Left lung (tissue), 14 donors: ENCODE measurements at places on chromosomes 5 and 9. TPM values are rescaled to one million over a fixed set of nuclear protein-coding genes. Genes with fewer than 3 reads are reported as not detected.
A peak's percentile ranks its signal among the peaks of the same experiment; 100 is the strongest.

CDC20B gene
- polyA plus RNA-seq, result 18.4 TPM

GABRG2 gene
- polyA plus RNA-seq, result 0.24 TPM

ARAP3 gene
- polyA plus RNA-seq, result 41.3 TPM

PCDHGA6 gene
- 6.4 TPM for polyA plus RNA-seq

IER5L gene
- 6.6 TPM for polyA plus RNA-seq

SLU7 gene
- polyA plus RNA-seq, result 60.6 TPM

TAF11L2 gene
- polyA plus RNA-seq, result not detected

LCN6 gene
- polyA plus RNA-seq, result not detected

PCDHB10 gene
- polyA plus RNA-seq, result 6.1 TPM

CETN3 gene
- polyA plus RNA-seq, result 90.1 TPM

TAF7 gene
- polyA plus RNA-seq, result 123 TPM

PCDHGA1 gene
- polyA plus RNA-seq, result 0.90 TPM

DNA sequence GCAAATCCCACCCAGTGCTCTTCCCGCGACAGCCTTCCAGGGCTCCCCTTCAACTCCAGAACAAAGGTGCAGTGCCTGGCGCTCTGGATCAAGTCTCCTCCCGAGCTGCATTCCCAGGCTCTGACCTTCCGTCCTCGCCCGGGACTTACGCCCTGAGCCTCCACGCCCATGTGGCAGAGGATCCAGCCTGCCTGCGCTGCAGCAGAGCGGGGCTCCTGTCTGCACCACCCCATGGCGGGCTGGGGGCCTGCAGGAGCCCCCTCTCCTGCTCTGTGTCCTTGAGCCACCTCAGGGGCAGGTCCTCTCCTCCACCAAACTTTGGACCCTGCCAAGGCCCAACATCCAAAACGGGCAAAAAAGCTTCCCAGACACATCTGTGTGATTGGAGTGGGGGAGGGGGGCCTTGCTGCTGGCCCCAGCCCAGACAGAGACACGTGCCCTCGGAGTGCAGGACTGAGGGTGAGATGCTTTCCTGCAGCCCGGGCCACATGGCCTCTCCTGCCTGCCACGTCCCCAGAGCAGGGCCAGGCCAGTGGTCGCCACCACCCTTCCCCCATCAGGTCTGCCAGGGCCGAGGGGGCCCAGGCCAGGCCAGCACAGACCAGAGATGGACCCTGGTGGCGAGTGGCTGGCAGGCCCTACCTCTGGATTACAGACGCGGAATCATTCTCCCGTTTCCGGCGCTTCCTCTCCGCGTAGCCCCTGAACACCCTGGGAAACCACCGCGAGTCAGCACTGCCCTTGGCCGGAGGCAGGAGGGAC, 4.4 kb downstream of the NSMF start:
- peak; percentile 80 for DNase-seq

GRCh38 chr5:78419396-78419795, 59.0 kb downstream of the SCAMP1 start:
- no peak for DNase-seq

DNA sequence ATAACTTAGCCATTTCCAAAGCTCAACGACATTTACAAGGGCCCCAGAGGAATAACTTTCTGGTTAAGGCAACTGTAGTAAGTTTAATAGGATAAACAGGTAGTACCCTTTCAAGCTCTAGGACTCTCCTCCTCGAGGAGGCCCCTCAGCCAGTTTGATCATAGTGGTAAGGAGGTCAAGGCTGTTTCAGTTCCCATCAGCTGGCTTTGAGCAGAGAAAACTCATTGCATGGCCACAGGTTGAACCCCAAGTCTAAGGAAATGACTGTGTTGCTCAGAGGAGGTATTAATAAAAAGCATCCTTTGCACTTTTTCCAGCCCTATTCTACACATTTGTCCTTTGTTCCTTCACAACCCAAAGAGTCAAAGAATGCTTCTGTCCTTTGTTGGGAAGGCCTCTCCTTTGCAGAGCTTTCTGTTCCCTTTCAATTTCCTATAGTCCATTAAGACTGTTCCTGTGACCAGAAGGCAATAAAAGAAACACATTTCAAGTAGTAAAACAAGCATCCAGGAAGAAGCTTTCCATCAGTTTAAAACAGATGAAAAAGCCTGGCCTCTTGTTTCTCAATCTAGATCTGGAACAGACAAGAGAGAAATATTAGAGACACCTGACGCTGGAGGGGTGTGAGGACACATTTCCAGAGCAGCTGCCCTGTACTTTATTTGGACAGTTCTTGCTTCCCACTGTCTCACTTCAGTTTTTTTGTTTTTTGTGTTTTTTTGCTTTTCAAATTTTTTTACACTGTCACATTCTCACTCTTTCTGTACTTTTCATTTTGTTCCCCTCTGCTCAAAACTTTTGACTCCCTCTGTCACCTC, 54.1 kb downstream of the PRRC1 start:
- DNase-seq, result no peak

GRCh38 chr5:5370059-5370774, 52.3 kb upstream of the ICE1 start:
- no peak for DNase-seq

- DNase-seq, result no peak
Observed at GRCh38 chr5:24110004-24110615, 534.7 kb downstream of the CDH10 start.

- no peak for DNase-seq
Observed at GRCh38 chr5:109876030-109876725, 186.5 kb downstream of the MAN2A1 start.

- DNase-seq, result no peak
Observed at GRCh38 chr5:148939676-148940075, 113.3 kb downstream of the ADRB2 start.

DNA sequence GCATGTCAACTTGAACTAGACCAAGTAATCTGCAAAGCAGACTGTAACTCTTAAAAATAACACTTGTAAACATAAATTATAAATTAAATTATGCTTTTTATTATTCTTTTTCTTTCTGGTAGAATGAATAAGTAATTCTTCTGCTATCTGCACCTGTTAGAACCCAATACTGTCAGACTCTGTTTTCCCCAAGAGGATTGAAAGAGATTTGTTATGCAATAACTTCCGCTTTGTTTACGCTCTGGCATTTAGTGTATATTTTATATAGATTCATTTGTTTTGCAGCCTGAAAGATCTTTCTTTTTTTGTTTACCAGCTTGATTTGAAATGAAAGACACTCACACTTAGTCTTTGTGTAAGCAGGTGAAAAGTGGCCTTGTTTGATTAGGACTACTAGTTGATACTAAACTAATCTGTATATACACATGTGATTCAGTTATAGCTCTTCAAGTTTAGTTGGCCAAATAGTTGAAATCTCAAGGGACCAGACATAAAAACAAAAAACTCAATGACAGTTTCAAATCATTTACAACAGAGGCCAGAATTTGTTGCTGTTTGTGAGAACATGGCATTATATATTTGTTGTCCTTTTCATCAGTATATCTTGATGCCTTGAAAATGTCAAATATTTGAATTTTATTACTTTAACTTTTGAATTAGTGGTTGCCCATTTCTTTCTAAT, 155.8 kb downstream of the PBX3 start:
- DNase-seq, result no peak

GRCh38 chr9:114684036-114684435, 2.0 kb upstream of the TEX48 start:
- DNase-seq, result no peak

DNA sequence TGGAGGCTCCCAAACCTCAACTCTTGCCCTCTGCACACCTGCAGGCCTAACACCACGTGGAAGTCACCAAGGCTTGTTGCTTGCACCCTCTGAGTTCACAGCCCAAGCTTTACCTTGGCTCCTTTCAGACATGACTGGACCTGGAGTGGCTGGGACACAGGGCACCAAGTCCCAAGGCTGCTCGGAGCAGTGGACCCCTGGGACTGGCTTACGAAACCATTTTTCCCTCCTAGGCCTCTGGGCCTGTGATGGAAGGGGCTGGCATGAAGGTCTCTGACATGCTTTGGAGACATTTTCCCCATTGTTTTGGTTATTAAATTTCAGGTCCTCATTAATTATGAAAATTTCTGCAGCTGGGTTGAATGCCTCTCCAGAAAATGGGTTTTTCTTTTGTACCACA, 994.4 kb upstream of the NUDT12 start:
- DNase-seq, result no peak

- DNase-seq, result no peak
Observed at GRCh38 chr9:24051587-24051986, 225.5 kb upstream of the ELAVL2 start.

- DNase-seq, result peak; percentile 86
Observed at GRCh38 chr9:127503947-127504886, 52.9 kb downstream of the LRSAM1 start.

DNA sequence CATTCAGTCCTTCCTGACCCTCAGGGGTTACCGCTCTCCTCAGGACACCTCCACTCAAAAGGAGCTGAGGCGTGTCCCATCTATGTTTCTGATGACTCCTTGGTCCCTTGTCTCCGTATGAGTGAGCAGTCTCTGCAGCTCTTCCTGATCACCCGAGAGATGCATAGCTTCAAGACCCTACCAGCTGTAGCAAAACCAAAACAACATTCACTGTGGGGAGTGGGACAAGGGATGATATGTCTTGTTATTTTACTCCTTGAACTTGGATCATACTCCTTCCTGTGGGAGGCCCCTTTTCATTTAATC, 14.4 kb downstream of the GLDC start:
- no peak for DNase-seq

DNA sequence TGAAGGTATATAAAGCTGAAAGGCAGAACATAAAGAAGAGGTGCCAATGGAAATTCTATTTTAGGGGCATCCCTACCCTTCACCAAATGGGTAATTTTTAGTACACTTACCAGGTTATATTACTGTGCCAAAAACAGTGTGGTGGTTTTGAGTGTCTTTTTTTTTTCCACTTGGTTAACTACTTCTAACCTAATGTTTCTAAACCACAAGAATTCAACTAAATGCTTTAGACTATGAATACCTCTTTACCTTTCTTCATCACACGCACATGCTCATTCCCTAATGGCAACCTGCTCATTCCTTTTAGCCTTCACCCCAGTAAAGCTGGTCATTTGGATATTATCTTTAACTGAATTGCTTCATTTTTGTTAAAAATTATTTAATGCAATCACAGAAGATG, 215.6 kb downstream of the PIK3R1 start:
- no peak for DNase-seq

- DNase-seq, result no peak
Observed at GRCh38 chr5:79284846-79285245, 48.9 kb downstream of the JMY start.

DNA sequence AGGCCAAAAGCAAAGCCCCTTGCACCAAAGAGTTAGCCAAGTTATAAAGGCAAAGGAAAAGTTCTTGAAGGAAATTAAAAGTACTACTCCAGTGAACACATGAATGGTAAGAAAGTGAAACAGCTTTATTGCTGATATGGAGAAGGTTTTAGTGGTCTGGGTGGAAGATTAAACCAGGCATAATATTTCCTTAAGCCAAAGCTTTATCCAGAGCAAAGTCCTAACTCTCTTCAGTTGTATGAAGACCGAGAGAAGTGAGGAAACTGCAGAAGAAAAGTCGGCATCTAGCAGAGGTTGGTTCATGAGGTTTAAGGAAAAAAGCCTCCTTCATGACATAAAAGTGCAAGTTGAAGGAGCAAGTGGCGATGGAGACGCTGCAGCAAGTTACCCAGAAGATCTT, 3.1 kb upstream of the NUDT12 start:
- no peak for DNase-seq

DNA sequence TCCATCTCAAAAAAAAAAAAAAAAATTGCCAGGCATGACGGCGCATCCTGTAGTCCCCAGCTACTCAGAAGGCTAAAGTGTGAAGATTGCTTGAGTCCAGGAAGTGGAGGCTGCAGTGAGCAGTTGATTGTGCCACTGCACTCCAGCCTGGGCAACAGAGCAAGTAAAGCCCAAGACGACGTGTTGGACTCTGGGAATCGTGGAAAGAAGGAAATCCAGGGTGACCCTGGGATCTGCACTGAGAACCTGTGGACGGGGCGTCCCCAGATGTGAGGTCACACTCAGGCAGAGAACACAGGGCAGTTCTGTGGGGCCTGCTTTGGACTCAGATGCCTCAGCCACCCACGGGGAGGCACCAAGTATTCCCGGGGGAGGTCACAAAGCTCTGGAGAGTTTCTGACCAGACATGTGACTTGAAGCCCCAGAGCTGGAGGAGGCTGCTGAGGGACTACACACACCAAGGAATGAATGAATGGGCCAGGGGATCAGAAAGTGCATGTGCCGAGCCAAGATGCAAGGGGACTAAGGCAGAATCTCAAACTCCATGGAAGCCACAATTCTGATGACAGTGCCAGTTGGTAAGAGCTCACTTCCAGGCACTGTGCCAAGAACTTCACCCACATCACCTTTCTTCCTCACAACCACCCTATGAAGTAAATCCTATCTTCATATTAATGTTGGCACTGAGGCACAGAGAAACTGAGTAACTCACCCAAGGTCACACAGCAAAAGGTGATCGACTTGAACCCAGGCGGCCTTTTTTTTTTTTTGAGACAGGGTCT, 12.9 kb downstream of the DYNC2I2 start:
- no peak for DNase-seq

DNA sequence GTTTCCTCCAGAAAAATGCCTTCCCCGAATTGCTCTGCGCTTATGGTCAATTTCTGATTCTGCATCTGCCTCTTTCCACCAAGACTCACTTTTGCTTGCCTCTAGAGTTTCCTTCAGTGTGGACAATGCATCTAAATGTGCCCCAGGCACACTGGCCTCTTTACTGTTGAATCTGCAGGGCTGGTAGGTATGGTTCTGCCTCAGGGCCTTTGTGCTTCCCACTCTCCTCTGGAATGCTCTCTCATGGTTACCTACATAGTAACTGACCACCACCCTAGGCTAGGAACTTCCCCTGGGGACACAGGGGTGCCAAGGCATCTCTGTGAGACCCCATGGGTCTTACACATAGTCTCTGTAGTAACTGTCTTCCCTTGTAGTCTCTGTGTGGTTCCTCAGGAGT, 1258.6 kb downstream of the CDH12 start:
- DNase-seq, result no peak

DNA sequence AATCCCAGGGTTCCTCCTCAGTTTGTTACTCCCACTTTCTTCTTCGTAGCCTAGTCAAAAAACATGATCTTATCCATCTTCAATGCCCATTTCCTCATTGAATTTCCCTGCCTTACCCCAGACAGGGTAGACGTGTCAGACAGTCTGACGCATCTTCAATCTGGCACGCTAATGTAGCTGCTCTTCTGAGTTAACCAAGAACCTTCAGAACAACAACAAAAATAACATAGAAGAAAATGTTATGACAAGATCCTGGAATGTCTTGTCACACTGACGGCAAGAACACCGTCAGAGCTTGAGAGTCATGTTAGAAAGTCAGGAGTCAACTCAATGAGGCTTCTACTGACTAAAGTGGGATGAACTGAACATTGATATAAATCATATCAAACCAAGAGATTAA, 122.7 kb upstream of the SPDL1 start:
- no peak for DNase-seq
